ENCODE measurements at places on chromosomes 11 and 22.

DNA sequence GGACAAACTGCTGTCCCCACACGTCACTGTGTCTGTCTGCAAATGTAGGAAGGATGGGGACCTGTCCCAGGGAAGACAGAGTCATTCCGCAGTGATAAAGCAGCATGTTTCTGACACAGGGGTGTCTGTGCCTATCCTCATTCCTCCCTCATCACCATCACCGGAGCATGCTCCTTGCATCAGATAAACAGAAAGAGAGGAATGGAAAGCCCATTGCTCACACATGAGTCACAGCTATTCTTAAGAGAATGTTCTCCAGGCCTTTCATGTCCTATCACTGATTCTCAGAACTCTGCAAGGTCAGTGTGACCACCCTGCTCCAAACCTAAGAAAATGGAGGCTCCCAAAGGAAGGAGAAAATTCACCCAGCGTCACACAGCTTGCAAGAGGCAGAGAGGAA is 38.9 kb downstream of the ZNF195 start:
- no peak for DNase-seq

- no peak for DNase-seq
Observed at GRCh38 chr11:134562196-134562595, 150.2 kb upstream of the B3GAT1 start.

DNA sequence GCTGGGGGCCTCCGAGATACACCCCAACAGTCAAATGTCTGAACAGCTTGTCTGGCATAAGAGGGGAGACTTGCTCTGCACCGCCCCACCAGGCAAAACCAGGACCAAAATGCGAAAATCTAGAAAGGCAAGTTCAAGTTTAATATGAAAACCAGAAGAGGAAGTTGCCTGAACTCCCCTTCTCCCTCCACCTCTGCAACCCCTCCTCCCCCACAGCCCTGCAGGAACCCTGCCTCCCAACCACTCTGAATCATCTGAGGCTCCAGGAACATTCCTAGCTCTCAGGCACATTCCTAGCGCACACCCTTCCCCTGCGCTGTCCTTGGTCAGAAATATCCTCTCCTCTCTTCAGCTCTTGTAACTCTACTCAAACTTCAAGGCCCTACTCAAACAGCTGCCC is 36.7 kb downstream of the ISX start:
- peak; percentile 13 for DNase-seq

DNA sequence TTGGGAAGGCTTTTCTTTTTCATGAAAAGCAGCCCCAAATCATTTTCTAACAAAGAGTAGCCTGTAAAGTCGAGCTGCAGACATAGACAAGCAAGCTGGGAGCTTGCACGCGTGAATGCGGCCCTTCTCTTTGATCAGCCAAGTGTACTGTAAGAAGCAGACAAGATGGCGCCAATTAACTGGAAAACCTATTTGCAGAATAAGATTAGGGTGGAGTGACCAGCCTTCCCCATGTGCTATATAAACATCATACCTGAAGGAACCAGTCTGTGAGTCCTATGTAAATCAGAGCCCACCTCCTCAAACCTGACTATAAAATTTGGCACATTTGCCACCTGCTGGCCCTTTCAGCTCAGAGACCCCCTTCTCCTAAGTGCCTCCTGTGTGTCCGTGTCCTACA is 982.7 kb downstream of the OPCML start:
- DNase-seq = peak; percentile 31

DNA sequence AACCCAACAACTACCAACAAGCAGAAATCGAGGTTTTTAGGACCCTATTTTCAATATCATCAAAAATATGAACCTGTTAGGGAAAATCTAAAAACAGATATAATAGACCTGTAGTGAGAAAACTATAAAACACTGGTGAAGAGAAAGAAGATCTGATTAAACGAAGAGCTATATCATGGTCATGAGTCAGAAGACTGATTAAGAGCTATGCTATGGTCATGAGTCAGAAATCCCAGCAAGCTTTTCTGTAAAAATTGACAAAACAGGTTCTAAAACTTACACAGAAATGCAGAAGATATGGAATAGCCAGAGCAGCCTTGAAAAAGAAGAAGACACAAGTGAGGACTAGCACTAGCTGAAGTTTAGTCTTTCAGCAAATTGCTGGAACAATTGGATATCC is 345.0 kb downstream of the TBC1D22A start:
- DNase-seq = no peak

- DNase-seq = no peak
Observed at GRCh38 chr11:120482149-120482548, 29.4 kb upstream of the GRIK4 start.

DNA sequence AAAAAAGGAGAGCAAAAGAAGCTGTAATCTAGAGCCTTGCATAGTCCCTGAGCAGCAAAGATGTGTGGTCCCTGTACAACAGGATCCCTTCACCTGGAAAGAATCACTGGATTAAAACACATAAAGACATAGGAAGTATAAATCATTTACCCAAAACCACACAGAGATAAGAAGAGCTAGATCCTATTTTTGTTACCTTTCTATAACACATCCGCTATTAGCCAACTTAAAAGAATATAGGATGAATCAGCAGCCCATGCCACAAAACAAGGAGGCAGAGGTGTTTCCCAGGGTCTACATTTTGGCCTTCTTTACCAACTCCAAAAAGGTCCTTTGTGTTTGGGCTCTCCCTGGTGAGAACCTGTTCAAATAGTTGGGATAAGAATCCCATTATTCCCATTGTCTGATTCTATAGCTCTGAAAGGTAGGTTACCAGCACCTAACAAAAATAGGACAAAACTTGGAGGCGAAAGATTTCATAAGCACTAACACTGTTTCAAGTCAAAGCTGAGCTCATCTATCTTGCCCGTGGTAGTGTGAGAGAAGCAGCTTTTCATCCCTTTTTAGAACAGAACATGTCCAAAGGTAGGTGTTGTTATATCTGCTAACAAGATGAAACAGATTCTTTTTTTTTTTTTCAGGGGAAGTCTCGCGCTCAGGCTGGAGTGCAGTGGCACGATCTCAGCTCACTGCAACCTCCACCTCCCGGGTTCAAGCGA is 26.8 kb downstream of the PAK1 start:
- no peak for DNase-seq

DNA sequence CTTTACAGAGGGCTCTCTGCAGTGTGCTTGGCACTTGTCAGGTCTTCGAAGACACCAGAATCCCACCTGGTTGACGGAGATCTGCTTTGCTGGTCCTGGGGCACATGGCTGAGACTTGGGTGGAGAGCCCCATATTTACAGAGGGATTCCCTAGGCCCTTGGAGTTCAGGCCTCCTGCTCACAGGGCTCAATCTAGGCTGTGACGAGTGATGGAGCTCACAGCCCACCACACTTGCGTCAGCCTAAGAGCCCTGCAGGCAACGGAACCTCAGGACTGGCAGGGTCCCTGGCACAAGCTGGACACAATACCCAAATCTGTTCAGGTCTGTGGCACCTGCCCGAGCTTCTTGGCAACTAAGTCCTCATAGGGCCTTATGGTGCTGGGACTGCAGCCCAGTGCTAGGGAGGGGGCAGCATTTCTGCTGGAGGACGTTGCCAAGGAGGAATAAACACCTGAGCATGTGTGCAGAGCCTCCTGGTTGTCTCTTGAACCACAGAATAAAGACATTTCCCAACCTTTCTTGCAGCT is 59.1 kb downstream of the KCNC1 start:
- DNase-seq = no peak

- DNase-seq = no peak
Observed at GRCh38 chr22:44206696-44207095, 26.0 kb downstream of the PARVG start.

All from renal cortex interstitium (tissue), 15 donors.